Left renal cortex interstitium (tissue), 4 donors: ENCODE measurements at places on chromosomes 1 and 21.

DNA sequence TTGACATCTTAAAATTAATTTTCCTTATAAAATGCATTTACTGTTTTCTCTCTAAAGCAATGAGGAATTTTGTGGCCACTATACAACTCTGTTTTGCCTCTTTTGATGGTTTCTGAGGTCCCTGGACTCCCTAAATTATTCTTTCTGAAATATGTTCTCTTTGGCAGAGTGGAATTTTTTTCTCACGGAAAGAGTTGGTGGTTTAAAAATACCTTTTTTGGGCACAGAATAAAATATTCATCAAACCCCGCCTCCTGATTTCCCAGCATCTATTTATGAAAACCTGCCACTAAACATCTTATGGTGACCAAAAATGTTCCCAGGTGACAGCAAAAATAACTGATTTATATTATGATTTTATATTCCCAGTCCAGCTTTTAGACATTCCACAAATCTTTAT lies 165.3 kb upstream of the SYT6 start:
- DNase-seq: no peak

- no peak for DNase-seq
These were observed 165.7 kb downstream of the HHIPL2 start for GRCh38 chr1:222382171-222382570.

GRCh38 chr1:10682108-10682445 lies 114.4 kb downstream of the CASZ1 start:
- no peak for DNase-seq

DNA sequence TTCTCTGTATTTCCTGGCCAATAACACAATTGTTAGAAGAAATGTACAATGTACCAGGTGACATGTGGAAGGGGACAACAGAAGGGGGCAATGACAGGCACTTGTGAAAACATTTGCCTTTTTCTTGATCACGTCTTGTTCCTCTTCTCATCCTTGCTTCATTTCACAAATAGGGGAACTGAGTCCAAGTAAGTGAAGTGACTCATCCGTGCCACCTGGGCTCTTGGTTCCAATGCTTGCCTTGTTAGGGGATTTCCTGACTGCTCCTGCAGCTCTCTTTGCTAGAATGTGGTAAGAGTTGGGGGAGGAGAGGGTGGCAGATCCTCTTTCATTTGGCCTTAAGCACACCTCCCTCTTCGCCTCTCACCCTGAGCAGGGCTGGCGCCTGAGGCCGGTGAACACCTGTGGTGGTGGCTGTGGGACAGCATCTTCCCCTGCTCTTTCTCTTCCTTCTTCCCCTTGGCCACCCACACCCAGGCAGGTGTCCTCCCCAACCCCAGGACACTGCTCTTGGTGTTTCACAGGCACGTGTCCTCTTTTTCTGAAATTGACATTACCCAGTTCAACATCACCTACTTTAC lies 2.2 kb upstream of the RHEX start:
- no peak for DNase-seq

DNA sequence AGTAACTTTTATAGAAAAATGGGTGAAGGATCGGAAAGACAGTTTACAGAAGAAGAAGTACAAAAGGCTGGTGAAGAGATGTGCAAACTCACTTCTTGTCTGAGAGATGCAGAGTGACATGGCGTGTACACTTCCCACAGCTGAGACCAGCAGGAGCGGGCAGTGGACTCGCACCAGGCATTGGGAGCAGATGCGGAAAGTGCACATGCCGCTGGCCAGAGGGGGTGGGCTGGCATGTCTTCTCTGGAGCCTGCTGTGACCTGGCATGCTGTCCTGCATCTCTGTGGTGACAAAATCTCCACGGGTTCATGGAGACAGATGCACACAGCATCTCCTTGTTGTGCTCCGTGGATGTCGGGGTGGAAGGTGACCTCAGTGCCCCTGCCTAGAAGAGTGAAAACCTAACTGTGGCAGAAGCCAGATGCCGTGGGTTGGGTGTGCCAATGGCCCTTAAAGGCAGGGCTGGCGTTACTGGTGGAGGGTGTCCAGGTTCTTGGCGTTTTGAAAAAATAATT lies 128.6 kb upstream of the COL6A1 start:
- no peak for DNase-seq

DNA sequence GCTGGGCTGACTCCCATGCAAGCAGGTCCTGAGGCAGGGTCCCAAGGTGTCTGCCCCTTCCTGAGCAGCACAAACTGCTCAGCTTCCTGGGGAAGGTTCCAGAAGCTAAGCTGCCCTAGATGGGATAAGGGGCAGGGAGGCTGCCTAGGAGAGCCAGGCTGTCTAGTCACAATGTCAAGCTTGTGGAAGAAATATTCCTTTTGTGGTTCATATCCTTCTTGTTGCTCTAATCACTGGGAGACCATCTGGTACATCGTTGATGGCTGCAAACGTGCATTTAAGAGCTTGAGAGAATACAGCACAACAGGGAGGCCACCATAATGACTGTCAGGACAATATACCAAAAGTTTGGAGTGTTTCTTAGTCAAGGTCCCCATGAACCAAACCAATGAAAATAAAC lies 67.4 kb downstream of the SLC16A1 start:
- no peak for DNase-seq

DNA sequence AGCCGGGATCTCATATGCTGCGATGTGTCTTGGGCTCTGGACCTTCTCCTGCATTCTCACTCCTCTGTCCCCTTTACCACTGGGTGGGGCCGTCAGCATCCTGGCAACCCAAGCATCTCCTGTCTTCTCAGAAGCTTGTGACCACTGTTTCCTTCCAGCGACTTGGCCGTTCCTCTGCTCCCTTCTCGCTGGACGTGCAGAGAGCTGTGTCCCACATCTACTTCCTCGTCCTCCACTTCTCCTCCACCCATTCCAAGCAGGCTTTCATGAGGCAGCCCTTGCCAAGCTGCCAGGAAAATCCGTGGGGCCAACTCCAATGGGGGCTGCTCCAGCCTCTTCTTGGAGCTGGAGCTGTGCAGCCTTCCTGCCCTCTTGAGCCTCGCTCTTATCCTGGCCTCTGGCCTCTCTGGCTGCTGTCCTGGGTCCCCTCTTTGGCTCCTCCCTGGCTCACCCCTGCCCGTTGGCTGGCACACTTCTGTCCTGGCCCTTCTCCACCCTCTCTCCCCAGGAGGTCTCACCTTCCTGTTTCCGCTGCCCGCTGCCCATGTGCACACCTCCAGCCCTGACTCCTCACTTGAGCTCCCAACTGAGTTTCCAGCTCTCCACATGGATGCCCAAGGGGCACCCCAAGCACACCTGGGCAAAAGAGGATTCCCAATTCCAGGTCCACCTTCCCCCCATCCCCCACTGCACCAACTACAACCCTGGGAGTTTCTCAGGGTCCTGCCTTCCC lies 8.7 kb downstream of the FAM131C start:
- DNase-seq: no peak

DNA sequence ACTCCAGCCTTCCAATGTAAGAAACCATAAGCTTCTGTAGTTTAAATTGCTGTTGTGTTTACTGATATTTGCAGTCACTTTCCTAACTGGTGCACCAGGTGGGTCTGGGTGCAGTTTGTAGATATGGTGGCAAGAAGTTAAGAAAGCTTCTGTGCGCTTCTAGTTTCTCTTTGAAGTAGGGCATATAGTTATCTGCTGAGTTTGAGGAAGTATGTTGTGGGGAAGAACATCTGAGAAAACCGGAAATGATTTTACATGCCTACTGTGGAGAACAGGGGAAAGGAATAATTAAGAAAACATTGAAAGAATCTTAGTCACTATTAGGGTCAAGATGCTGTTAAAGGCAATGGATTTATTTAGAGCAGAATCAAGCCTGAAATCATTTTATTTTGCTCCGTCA lies 14.9 kb upstream of the SLC44A5 start:
- DNase-seq: no peak

DNA sequence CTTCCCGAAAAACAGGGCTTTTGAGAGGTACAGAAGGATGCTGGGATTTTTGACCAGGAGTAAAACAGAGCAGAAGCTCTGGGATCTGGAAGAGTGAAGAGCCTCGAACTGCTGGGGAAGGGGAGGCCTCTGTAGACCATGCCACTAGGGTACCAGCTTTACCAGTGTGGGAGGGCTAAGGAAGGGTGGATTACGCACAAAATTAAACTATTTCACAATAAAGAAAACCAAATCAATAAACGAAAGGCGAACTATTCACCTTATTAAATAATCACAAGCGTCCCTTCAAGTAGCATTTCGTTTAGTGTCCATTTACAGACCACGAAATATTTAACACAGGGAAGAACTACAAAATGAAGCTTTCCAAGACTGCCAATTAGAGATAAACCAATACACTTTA lies 723 bp downstream of the CZIB start:
- DNase-seq: no peak

DNA sequence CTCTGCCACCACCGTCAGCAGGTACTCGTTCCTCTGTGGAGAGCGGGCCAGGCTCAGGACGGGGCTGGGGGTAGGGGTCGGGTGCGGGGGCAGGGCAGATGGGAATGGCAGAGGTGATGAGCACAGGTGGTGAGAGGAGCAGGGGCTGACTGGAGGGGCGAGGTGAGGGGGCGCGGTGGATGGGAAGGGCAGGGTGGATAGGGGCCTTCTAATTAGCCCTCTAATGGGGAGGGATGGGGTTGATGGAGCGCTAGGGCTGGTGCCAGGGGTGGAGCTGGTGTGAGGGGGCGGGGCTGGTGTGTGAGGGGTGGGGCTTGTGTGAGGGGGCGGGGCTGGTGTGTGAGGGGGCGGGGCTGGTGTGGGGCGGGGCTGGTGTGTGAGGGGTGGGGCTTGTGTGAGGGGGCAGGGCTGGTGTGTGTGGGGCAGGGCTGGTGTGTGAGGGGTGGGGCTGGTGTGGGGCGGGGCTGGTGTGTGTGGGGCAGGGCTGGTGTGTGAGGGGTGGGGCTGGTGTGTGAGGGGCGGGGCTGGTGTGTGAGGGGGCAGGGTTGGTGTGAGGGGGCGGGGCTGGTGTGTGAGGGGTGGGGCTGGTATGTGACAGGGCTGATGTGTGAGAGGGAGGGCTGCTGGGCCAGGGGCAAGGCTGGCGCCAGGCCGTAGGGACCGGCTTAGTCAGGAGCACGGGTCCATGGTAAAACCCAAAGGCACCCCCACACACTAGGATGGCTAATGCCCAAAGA lies 5.9 kb downstream of the KRTAP10-1 start:
- DNase-seq: no peak

DNA sequence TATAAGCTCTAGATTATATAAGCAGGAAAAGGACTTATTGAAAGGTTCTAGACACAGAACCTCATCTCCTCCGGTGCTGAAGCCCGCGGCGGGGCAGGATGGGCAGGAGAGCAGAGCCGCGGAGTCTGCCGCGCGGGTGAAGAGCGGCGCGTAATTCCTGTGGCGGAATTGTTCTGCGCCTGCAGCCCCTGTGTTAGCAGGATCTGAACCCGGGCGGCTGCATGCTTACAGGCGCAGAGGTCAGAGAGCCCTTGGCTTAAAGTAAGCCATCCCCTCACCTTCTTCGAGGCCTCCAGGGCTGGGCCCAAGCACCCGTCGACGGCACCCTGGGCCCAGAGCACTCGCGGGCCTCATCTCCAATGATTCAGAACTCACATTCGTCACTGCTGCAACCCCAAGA lies 89.3 kb downstream of the FASLG start:
- no peak for DNase-seq

- no peak for DNase-seq
These were observed 10.9 kb downstream of the NRDC start for GRCh38 chr1:51867479-51868232.

DNA sequence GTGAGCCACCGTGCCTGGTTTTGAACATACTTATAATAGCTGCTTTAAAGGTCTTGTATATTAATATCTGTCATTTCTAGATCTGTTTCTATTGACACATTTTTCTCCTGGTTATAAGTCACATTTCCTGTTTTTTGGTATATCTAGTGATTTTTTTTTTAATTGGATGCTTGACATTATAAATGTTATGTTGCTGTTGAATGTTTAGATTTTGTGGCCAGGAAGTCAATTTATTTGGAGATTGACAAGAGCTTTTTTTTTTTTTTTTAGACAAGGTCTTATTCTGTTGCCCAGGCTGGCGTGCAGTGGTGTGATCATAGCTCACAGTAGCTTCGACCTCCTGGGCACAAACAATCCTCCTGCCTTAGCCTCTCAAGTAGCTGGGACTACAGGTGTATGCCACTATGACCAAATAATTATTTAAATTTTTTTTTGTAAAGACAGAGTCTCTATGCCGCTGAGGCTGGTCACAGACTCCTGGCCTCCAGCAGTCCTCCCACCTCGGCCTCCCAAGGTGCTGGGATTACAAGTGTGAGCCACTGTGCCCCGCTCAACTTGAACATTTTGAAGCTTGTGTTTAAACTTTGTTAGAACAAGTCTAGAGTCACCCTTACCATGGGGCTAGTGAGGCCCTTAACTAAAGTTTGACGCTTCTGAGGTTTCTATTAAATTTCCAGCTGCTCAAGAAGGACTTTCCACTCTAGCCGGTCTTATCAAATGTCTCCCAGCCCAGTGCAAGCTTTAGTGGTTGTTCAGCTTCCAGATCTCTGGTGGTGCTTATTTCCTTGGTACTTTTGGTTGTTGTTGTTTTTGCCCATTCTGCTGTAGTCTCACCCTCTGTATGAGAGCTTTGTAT lies 8.6 kb upstream of the CHI3L2 start:
- DNase-seq: no peak

GRCh38 chr1:87176087-87176486 lies 152.6 kb upstream of the LMO4 start:
- no peak for DNase-seq

DNA sequence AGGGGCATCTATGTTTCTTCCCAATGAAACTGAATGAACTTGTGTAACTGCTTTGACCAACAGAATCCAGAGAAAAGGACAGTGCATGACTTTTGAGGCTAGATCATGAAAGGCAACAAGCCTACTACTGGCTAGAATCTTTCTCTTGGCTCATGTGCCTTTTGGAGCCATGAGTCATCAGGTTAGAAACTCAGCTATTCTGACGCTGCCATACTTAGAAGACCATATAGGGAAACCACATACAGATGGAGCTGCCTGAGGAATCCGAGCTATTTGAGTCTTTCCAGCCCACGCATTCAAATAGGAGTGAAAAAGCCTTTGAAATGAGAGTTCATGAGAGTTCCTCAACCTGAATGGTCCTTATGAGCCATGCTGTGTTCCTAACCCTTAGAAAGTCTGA lies 738.5 kb upstream of the CHRM3 start:
- no peak for DNase-seq

GRCh38 chr1:159699653-159700052 lies 14.7 kb downstream of the CRP start:
- no peak for DNase-seq

GRCh38 chr1:97243973-97244560 lies 522.5 kb downstream of the PTBP2 start:
- no peak for DNase-seq

DNA sequence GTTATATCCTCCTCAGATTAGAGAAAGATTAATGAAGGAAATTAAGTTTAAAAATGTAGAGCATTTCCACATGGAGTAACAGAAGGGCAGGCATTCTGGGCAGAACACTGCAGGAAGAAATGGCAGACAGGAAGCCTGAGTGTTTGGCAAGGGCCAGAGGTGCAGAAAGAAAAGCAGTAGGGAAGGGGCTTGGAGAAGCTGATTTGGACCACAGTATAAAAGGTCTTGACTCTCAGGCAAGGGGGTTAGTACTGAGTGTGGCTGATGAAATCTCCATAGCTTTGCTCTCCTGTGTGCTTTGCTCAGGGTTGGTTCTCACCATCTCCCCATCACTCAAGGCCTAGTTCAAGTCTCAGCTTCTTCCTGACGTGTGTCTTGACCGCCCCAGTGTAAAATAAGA lies 80.2 kb downstream of the SLC45A1 start:
- no peak for DNase-seq

- DNase-seq: no peak
These were observed 42.6 kb upstream of the CD101 start for GRCh38 chr1:116958977-116959376.
